T1000 (cell line): ENCODE measurements at places on chromosomes 12 and 14.

- no peak for DNase-seq
Observed at GRCh38 chr12:16300122-16300521, 22.6 kb upstream of the SLC15A5 start.

DNA sequence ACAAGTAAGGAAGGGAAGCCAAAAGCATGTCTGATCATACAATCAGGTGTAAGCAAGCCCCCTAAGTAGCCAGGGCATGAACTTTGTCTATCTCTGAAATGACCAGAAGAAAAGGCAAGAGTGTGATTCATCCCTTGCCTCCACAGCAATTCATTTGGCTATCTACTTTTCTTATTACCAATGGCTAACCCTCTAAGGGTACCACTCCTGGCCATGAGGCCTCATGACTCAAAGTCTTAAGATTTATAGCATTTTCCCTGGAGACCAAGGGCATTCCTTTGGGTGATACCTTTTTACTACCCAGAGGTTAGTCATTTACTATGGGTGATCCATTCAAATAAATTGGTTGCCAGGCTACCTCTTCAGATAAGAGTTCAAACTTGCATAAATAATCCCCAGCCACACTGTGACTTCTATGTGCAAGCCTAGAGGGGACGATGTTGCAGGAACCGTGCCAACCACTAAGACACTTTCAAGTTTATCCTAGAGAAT, 1.5 kb upstream of the LGALS3 start:
- peak; percentile 66 for DNase-seq

- DNase-seq: no peak
Observed at GRCh38 chr12:127273626-127274025, 993.3 kb upstream of the TMEM132C start.

GRCh38 chr14:56044196-56044595, 74.0 kb upstream of the PELI2 start:
- DNase-seq: no peak
